ENCODE measurements at places on chromosomes 2 and 18.
A peak's percentile ranks its signal among the peaks of the same experiment; 100 is the strongest.

DNA sequence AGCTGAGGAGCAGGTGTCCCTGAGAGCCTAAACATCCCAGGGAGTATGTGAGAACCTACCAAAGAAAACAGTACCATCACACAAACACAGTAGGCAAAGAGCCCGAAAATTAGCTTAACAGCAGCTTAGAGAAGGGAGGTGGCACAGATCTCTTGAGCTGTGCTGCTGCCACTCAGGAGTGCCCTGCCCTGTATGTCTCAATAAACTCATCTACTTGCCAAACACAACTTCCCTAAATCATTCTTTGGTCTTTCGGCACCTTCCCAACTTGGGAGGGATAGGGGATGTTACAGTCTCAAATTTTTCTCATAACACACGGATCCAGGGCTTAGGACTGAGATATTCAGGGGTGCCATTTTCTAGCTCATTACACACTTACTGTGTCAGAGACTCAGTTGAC, 45.3 kb upstream of the C1D start:
- peak; percentile 39 for DNase-seq

- no peak for DNase-seq
Measured at GRCh38 chr2:119841550-119841949, 81.8 kb downstream of the PTPN4 start.

DNA sequence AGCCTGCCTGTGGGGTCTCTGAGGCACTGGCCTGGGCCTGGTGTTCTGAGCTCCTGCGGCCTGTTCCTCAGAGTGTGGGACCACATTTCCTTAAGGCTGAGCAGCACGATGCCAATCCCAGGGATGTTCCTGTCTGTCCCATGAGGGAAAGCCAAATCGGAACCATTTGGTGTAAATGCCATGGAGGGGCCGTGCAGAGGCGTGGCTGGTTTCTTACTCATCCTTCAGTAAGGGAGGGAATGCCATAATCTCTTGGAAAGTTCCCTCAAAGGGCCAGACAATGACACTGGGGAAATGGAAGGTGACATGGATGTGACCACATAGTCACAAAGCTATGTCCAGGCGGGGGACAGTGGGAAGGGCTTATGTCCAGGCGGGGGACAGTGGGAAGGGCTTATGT, 14.4 kb upstream of the PTMA start:
- no peak for DNase-seq

DNA sequence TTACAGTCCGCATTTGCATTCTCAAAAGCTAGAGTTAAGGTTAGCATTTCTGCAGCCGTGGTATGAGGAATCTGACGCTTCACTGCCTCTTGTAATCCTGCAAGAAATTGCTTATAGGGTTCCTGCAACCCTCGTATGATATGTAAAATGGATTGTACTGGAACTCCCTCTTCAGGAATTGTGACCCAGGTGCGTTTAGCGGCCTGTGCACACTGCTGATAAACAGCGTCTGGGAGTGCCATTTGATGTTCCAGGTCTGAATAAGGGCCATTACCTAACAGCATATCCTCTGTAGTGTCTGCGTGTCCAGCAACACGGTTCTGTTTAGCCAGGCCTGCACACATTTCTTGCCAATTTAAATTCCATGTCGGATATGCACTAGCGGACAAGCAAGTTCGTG, 42.5 kb downstream of the CXCR4 start:
- no peak for DNase-seq

Measured in suppressor macrophage treated with lipopolysaccharide for 4 hours (primary cell).